ENCODE measurements at places on chromosomes 4 and X.

DNA sequence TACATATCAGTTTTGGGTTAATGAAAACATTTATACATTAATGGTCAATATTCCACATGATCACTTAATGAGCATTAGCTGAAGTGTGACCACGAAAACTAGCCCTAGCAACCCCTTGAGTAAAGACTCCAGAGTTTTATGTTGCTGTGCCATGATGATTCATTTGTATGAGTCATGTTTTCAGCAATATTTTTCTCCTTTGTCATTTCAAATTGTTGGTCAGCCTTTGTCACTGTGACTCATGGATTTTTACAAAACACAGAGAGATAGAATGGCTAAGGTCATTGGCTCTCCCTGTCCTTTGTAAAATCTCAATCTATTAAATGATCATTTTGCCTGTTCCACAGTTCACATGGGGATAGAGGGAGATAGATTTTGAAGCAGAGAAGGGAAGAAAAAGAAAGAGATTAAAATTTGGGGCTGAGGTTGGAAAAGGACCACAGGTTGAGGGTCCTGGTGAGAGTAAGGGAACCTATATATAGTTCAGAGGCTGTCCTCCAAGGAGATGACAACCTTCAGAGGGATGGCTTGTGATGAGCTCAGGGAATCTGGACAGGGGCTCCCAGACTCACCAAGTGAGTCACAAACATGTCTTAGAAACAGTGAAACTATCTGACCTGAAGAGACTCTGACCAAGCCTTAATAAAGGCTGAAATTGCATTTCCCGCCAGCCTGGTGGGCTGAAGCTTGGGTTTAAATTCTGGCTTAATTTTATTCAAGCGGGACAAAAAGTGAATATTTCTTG lies 25.6 kb downstream of the NR0B1 start:
- DNase-seq: peak; percentile 63

DNA sequence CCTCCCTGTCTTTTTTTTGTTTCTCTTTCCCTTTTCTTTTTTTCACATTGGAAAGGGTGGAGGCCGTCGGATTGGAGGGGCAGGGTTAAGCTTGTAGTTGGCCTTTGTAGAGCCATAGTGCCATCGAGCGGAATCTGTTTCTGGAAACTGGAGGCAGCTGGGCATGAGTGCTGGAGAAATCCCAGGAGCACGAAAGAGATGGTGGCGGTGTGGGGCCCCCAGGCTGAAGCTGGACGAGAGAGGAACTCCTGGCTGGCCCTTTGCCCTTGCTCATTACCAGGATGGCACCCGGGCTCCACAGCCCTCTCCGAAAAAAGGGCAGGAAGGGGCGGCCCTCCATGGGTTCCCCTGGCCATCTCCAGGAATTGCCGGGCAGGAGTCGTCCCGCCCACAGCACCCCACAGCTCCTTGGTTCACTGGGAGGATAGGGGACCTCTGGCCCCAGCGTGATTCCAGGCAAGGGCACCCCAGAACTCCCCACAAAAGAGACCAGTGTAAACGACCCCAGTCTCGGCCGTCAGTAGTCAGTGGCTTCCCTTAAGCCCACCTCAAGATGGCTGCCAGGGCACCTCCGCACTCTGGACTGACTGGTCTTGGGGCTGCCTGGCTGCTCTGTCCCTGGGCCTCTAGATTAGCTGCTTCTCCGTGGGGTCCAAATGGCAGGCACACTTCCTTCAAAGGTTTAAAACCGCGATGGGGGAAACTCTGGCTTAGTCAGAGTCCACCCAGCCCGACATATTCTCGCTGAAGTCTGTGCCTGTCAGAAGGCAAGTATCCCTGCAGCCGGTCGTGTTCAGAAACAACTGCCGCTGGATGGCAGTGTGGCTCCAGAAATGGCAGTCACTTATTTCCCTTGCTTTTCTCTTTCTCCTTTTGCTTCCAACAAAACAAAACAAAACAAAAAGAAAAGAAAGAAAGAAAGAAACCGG lies 74.1 kb downstream of the NBDY start:
- DNase-seq: peak; percentile 66

DNA sequence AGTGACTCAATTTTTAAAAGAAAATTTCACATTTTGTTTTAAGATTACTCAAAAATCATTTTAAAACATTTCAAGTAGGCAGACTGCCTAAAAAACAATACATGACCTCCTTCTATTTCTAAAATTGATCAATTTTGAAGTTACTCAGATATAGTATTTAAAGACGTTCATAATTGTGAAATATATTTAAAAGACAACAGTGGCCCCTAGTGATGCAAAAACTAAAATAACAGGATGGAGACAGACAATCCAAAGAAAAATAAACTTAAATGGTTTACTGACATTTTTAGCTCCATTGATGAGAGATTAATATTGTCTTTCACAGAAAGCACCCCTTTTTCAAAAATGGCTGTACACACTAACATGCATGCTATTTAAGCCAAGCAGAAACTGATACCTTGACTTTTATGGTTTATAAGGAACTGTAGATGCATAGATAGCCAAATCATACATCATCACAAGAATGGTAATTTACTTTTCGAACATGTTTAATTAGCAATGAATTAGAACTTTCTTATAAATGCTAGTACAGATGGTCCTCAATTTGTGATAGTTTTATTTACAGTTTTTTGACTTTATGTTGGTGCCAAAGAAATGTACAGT lies 69.8 kb upstream of the FAT4 start:
- DNase-seq: no peak

DNA sequence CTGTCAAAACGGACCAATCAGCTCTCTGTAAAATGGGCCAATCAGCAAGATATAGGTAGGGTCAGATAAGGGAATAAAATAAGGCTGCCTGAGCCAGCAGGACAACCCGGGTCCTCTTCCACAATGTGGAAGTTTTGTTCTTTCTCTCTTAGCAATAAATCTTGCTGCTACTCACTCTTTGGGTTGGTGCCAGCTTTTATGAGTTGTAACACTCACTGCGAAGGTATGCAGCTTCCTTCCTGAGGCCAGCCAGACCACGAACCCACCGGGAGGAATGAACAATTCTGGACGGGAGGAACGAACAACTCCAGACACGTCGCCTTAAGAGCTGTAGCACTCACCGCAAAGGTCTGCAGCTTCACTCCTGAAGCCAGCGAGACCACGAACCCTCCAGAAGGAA lies 287.8 kb downstream of the RAPGEF2 start:
- peak; percentile 39 for DNase-seq

- peak; percentile 2 for DNase-seq
Observed at GRCh38 chrX:11367609-11368430, 74.6 kb downstream of the AMELX start.

GRCh38 chr4:75939890-75940691 lies 722 bp downstream of the NAAA start:
- DNase-seq: peak; percentile 42

GRCh38 chrX:153667956-153668396 lies 5.6 kb downstream of the PNCK start:
- peak; percentile 69 for DNase-seq

GRCh38 chr4:3667258-3667657 lies 98.9 kb upstream of the ADRA2C start:
- DNase-seq: peak; percentile 40

GRCh38 chr4:77039796-77040195 lies 36.0 kb downstream of the CCNI start:
- DNase-seq: no peak

GRCh38 chrX:114152130-114152529 lies 431.8 kb upstream of the HTR2C start:
- DNase-seq: peak; percentile 71

DNA sequence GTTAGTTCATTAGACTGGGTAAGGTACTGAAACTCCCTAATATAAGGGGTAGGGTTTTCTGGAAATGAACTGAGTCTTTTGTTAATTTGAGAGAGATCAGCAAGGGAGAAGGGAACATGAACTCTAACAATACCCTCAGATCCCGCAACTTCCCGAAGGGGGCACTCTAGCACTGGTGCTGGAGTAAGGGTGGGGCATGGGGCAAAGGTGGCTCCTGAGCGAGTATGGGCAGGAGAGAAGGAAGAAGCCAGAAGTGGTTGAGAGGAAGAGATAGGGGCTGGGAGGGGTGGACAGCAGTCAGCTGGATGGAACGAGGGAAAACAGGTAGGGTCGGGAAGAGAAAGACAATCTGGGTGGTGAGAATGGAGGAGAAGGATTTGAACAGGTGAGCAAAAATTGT lies 183.2 kb upstream of the MAGEE2 start:
- no peak for DNase-seq

- DNase-seq: no peak
Observed at GRCh38 chr4:127540497-127541025, 92.2 kb upstream of the INTU start.

- DNase-seq: no peak
Observed at GRCh38 chrX:149762696-149763614, 10.9 kb upstream of the HSFX1 start.

GRCh38 chrX:1027133-1027532 lies 185.3 kb downstream of the CRLF2 start:
- peak; percentile 33 for DNase-seq

- DNase-seq: no peak
Observed at GRCh38 chrX:118864063-118864635, 40.5 kb downstream of the ZCCHC12 start.

- peak; percentile 27 for DNase-seq
Observed at GRCh38 chr4:7073526-7074390, 5.9 kb upstream of the GRPEL1 start.

- no peak for DNase-seq
Observed at GRCh38 chrX:8939322-8939721, 94.6 kb downstream of the FAM9B start.

GRCh38 chr4:2248821-2249261 lies 6.9 kb upstream of the HAUS3 start:
- no peak for DNase-seq

DNA sequence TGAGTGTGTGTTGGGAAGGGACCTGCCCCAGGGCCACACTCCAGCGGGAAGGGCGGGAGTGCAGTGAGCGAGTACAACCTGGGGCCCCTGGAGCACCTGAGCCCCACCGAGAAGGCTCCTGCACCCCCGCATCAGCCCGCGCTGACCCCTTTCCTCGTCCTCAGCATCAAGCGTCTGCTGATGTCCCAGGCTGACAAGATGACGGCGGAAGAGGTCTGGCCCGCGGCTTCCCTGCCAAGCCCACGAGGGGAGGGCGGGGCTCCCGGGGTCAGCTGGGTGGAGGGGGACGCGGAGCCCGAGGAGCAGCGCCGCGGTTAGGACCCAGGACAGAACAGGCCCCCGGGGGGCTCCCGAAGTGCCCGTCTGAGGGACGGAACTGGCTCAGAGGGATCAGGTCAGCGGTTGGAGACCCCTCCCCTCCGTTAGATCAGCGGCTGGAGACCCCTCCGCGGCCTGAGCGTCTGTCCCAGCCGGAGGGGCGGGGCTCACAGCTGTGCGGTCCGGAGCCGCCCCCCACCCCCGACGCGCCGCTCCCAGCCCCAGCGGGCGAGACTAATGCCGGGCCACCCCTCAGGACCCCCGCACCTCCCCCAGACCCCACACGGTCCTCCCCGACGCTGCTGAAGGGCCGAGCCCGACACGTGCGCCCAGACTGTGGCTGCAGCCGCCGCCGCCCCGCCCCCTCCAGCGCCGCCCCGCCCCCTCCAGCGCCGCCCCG lies 6.7 kb downstream of the MYL5 start:
- DNase-seq: no peak

DNA sequence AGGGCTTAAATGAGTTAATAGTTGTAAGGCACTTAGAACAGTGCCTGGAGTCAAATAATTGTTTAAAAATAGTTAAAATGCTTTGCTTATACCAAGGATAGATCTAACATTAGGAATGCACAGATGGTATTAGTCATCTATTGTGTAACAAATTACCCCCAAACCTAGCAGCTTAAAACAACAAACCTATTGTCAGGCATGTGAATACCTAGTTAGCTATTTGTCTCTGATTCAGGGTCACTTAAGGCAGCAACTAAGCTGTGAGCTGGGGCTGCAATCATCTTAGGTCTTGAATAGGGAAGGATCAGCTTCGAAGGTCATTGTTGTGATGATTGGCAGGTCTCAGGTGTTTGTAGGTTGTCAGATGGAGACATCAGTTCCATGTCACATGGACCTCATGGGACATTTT lies 42.4 kb upstream of the AGA start:
- no peak for DNase-seq

GRCh38 chrX:43514820-43515219 lies 141.3 kb upstream of the MAOA start:
- peak; percentile 39 for DNase-seq

GRCh38 chrX:97638621-97639020 lies 754.9 kb downstream of the RPA4 start:
- no peak for DNase-seq

GRCh38 chr4:82524570-82525152 lies 37.1 kb downstream of the TMEM150C start:
- no peak for DNase-seq

DNA sequence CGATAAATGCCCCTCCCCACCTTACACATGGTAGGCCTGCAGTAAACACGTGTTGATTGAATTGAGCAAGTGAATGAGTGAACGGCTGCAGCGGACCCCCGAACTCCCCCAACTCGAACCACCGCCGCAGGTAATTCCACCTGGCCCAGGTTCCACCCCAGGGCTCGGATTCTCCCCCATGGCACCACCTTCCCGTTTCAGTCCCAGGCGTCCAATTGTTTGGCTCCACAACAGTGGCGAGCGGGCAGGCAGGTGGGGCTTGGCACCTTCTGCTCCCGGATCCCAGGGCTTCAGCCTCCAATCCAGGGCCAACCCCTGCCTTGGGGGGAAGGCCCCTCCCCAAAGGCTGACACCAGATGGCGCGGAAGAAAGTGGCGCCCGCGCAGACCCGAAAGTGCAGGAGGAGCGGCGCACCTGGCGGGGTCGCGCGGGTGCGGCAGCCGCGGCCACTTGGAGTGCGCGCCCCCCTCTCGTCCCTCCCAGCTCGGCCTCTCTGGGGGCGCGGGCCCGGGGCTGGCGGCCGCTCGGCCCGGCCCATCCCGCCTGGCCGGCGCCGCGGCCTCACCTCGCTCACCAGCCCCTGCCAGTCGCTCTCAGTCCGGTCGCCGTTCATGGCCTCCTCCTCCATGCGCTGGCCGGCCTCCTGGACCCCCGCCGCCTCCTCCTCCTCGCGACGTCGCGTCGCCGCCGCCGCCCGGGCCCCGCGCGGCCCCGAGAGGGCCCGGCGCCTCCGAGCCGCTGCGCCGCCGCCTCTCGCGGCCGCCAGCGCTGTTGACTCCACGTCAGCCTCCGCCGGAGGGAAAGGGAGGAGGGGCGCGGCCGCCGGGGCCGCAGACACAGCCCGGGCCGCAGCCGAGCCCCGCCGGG lies at the start of gene CCDC149:
Gene CCDC149, minus strand, starts transcription at position 791 of the 867 bp plus-strand sequence. Its CDS starts 178 bp downstream, at position 613.
- DNase-seq: no peak

DNA sequence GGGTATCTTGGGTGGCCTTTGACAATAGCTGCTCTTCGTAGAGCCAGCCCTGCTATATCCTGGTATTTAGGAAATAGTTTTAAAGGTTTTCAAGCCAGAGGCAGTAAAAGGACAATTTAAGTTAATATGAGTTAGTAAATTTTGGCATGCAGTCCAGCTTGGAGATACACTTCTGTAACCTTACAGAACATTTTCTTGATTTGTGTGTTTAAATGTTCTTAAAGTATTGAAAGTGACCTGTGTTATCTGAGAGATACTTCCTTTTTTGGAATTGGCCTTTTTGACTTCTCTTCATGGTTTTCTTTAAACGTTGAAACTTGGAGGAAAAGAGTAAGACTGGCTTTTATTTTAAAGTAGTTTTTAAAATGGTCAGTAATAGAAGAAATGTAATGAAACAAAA lies 25.5 kb downstream of the PDLIM5 start:
- no peak for DNase-seq
